Subcutaneous adipose tissue (tissue), 4 donors: ENCODE measurements at places on chromosomes 6 and 20. TPM values are rescaled to one million over a fixed set of nuclear protein-coding genes. Genes with fewer than 3 reads are reported as not detected.

The CLIC5 gene
- 15.2 TPM for total RNA-seq

The CNPY3 gene
- 48.3 TPM for total RNA-seq

The VSX1 gene
- total RNA-seq, result not detected

The SMOC2 gene
- 35.7 TPM for total RNA-seq

The COL21A1 gene
- 2.2 TPM for total RNA-seq

The SIRPB1 gene
- total RNA-seq, result not detected

The GCM1 gene
- not detected for total RNA-seq

The SLC17A3 gene
- not detected for total RNA-seq

The PEDS1 gene
- total RNA-seq, result 24.4 TPM

The MYCT1 gene
- 8.8 TPM for total RNA-seq

The ZSWIM3 gene
- 2.1 TPM for total RNA-seq

The ZKSCAN3 gene
- 4.7 TPM for total RNA-seq

The THBS2 gene
- 91.4 TPM for total RNA-seq

The SLC44A4 gene
- total RNA-seq, result not detected

The GLP1R gene
- not detected for total RNA-seq

The PRR18 gene
- 0.16 TPM for total RNA-seq

The TP53TG5 gene
- not detected for total RNA-seq

The LINC00237 gene
- total RNA-seq, result not detected

The HTR1B gene
- total RNA-seq, result not detected

The DNAH8 gene
- not detected for total RNA-seq

The RPRD1B gene
- 18.9 TPM for total RNA-seq

The SMPD2 gene
- total RNA-seq, result 12.7 TPM

The STX16 gene
- 71.3 TPM for total RNA-seq

The TSBP1 gene
- total RNA-seq, result not detected

The C20orf141 gene
- total RNA-seq, result not detected

The MYLK2 gene
- not detected for total RNA-seq

The PRDM1 gene
- 13.4 TPM for total RNA-seq

The LGSN gene
- not detected for total RNA-seq

The CLVS2 gene
- total RNA-seq, result not detected

The PDE10A gene
- total RNA-seq, result 2.7 TPM

The FAM184A gene
- total RNA-seq, result 6.2 TPM

The GABRR1 gene
- total RNA-seq, result not detected

The PRICKLE4 gene
- 3.8 TPM for total RNA-seq

The CTAGE9 gene
- total RNA-seq, result not detected

The RRAGD gene
- 35.7 TPM for total RNA-seq

The GPX5 gene
- total RNA-seq, result not detected

The ATP6V1G2 gene
- 0.68 TPM for total RNA-seq
